Body of pancreas (tissue), 4 donors: ENCODE measurements at places on chromosomes 13 and 19. TPM values are rescaled to one million over a fixed set of nuclear protein-coding genes. Genes with fewer than 3 reads are reported as not detected.

DNA sequence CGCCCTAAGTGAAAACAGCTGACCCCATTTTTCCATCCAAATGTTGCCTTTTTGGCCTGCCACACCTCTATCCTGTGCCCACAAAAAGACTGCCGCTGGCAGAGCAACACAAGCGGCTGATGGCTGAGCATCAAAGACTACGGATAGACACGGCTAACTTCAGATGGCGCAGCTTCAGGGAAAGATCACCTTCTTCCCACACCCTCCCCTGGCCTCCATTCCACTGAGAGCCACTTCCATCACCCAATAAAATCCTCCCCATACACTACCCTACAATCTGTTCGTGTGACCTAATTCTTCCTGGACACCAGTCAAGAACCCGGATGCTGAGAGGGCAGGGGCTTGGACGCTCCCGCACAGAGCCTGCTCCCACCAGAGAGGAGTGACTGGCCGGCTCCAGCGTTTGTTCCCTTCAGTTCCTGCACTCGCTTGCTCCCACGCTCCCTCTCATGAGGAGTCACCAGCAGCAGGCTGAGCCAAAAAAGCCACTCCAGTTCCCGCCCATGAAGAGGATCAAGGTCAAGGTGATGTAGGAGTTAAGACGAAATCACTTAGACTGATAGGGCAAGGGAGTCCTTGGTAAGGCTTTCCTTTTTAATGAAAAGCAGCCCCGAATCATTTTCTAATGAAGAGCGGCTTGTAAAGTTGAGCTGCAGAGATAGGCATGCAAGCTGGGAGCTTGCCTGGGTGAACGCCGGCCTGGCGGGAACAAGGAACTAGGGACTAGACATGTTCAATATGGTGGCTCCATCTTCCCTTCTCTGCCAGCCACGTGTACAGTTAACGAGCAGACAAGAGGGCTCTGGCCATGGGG is 35.7 kb downstream of the TSKS start:
- peak; percentile 19 for DNase-seq

GRCh38 chr13:113936166-113936965 is 37.5 kb downstream of the C13orf46 start:
- DNase-seq, result peak; percentile 10

DNA sequence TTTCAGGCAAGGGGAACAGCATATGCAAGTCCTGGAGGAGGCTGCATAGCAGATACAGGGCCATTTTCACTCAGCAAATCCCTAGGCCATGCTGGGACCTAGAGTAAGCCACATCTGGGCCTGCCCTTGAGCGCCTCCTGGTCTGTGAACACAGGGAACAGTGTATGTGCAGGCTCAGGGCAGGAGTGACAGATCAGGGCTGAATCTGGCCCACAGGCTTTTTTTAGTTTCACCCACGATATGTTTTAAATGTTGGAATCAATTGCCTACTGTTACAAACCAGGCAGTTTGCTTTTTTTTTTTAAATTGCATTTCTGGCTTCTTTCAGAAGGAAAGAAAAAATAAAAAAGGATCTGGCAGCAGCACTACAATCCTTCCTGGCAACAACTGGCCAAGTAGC is 1.5 kb upstream of the TMEM145 start:
- no peak for DNase-seq

DNA sequence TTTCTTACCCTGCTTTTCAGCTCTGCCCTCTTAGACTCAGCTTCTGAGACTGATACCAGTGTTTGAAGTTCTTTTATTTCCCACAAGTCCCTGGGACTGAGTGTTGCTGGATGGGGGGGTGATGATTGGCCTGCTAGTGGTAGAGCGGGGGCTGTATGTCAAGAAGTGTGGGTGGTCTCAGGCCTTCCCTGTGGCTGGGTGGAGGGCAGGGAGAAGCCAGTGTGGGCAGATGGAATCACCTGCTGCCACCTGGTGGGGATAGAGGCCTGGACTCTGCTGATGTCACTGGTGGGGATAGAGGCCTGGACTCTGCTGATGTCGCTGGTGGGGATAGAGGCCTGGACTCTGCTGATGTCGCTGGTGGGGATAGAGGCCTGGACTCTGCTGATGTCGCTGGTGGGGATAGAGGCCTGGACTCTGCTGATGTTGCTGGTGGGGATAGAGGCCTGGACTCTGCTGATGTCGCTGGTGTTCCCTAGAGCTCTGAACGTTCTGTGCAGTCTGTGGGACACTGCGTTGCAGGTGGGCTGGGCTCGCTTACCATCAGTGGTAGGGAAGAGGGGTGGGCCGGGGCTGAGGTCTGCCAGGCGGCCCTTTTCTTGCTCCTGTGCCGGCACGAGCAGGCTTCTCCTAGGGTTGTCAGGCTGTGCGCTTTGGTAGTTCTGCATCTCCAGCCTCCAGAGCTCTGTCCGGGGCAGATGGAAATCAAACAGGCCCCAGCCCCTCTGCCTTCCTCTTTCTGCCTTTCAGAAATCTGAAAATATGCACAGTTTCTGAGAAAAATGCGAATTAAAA is 101.3 kb downstream of the ARHGEF7 start:
- DNase-seq, result peak; percentile 62

GRCh38 chr13:104318121-104318520 is 1251.9 kb upstream of the SLC10A2 start:
- DNase-seq, result no peak

GRCh38 chr13:31367410-31367809 is 167.6 kb downstream of the B3GLCT start:
- DNase-seq, result no peak

The IL27RA gene
- total RNA-seq, result 1.3 TPM

The PNMA8A gene
- 4.3 TPM for total RNA-seq

The KANK3 gene
- 9.1 TPM for total RNA-seq

The ZNF550 gene
- 5.7 TPM for total RNA-seq
